CD4-positive, alpha-beta T cell treated with Interleukin-15 for 1 hour (primary cell): ENCODE measurements at places on chromosomes 6 and 20.
A peak's percentile ranks its signal among the peaks of the same experiment; 100 is the strongest.

GRCh38 chr6:127933852-127934840, 33.3 kb upstream of the THEMIS start:
- DNase-seq, result peak; percentile 32

- no peak for DNase-seq
Measured at GRCh38 chr20:44309763-44310663, 989 bp downstream of the FITM2 start.

DNA sequence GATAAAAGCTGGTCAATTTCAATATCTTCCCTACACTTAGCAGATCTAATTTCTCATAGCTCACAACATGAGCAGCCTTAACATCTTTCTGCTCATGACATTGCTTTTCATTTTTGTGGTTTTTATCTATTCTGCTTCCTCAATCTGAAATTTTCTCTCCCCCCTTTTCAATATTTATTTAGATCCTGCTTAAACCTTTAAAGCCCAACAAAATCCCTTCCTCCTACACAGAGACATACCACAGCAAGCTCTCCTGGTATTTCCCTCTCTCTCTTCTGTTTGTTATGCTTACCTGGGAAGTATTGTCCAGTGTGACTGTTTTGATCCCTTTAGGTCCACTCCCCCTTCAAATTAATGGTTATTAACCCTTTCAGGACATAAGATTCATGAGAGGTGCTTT, 582.5 kb downstream of the RFPL4B start:
- no peak for DNase-seq

DNA sequence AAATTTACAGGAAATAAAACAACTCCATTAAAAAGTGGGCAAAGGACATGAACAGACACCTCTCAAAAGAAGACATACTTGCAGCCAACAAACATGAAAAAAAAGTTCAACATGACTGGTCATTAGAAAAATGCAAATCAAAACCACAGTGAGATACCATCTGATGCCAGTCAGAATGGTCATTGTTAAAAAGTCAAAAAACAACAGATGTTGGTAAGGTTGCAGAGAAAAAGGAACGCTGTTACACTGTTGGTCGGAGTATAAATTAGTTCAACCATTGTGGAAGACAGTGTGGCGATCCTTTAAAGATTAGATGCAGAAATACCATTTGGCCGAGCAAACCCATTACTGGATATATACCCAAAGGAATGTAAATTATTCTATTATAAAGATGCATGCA, 858.0 kb upstream of the FLRT3 start:
- no peak for DNase-seq

GRCh38 chr20:11776687-11777086, 141.0 kb upstream of the BTBD3 start:
- DNase-seq, result no peak

- DNase-seq, result no peak
Measured at GRCh38 chr6:137465378-137466009, 28.7 kb downstream of the OLIG3 start.

DNA sequence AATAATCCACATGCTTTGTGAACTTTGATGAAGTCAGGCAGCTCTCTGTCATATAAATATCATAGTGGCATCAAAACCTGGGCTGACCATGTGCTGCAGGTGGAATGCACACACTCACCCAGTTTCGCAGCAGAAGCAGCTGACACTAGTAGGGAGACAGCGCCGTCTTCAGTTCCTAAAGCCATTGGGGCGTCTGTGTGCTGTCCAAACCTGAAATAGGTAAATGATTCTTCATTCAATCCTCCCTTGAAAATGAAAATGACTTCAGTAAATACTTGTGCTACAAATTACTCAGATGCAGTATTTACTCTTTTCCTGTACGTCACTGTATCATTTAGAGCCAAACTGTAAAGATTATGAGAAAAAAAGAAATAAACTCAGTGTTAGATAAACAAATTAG, 127.5 kb downstream of the EYA4 start:
- no peak for DNase-seq

DNA sequence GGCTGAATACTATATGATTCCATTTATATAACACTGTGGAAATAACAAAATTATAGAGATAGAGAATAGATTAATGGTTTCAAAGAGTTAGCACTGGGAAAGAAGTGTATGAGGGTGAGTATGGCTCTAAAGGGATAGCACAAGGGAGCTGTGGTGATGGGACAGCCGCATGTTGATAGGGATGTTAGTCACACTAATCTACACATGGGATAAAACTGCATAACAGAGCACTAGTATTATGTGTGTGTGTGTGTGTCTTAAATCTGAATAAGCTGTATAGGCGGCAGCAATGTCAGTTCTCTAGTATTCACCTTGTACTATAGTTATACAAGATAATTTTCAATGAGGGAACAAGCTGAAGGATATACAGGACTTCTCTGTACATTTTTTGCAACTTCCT, 5.8 kb downstream of the CGA start:
- DNase-seq, result no peak

DNA sequence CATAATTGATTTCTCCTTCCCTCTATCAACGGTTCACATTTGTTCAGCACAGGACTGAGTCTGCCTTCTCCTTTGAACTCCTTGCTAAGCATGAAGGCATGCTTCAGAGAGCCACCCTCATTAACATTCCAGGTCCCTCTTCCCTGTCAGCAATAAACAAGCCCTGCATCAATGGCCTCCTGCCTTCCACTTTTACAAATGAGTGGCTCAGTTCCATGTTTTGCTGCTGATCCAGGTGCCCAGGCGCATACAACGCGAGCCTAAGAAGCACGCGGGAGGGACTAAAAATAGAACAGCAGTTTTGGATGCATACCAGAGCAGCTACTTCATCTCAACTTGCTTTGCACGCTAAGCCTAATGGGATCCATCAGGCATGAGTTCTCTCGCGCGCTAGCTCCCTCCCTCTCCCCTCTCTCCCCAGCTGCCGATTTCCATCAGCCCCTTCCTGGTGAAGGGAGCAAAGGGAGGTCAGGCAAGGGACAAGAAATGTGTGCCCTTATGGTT, 53.4 kb downstream of the TRAF3IP2 start:
- no peak for DNase-seq

- no peak for DNase-seq
Measured at GRCh38 chr6:28603891-28604290, 78.2 kb downstream of the GPX5 start.

DNA sequence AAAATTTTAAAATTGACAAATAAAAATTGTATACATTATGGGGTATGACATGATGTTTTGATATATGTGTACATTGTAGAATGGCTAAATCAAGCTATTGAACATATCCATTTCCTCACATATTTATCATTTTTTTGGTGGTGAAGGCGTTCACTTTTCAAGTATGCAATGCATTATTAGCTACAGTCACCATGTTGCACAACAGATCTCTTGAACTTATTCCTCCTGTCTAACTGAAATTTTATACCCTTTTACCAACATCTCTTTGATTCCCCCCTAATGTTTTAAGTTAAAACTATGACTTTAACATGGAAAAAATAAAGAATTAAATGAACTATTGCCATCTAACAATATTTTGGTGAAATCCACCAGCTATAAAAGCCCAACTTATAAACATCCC, 65.2 kb upstream of the UST start:
- no peak for DNase-seq

- no peak for DNase-seq
Measured at GRCh38 chr6:111973927-111974639, 79.8 kb upstream of the CCN6 start.

DNA sequence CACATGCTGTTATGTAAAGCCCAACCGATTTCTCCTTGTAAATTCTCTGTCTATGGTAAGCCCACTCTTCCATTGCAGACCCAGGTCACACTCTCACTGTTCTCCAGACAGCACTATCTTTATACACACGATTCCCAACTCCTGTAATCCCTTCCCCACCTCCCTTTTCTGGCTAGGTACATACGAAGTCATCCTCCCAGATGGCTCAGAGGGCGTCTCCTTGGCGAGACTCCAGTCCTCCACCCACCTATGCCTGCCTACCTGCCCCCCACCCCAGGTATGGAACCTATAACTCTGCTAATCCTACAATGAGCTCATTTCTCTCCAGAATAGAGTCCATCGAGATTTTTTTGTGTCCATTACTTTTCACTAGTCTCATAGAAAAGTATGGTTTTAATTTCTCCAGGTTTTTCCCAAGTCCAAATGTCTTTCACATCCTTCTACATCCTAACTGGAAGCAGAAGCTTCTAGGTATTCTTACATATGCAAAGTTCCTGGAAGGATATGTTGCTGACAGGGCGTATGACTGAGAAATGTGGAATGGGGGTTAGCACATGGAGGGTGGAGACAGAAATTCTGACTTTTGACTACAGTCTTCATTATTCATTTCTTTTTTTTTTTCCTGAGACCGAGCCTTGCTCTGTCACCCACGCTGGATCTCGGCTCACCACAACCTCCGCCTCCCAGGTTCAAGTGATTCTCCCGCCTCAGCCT, 22.8 kb downstream of the SCML4 start:
- no peak for DNase-seq

GRCh38 chr20:38179846-38180245, 14.8 kb upstream of the TGM2 start:
- no peak for DNase-seq

- DNase-seq, result no peak
Measured at GRCh38 chr20:33561692-33562601, 72.1 kb downstream of the CBFA2T2 start.

GRCh38 chr6:53868626-53869025, 73.8 kb downstream of the LRRC1 start:
- DNase-seq, result no peak

- no peak for DNase-seq
Measured at GRCh38 chr6:118542184-118542952, 5.7 kb upstream of the PLN start.
